Osteoblast (primary cell): ENCODE measurements at places on chromosomes 6 and 20.

DNA sequence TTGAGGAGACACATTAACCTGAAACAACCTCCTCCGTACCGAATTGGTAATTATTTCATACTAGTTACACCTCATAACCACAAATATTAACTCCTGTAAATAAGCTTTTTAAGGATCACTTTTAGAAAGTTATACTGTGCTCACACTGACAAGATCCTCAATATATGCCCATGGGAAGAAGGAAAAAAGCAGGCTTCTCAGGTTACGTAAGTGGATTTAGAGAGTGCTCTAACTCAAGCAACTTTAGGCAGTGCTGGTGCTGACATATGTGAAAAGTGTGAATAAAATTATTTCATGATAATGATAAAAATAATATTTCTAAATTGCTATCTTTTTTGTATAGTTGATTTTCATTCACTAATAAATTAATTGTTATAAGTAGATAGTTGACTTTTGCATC, 76.1 kb downstream of the PRKN start:
- no peaks in the 10 kb centered on the region for H3K27me3 ChIP-seq
- DNase-seq: no peak
- H3K36me3 ChIP-seq: no peaks in the 10 kb centered on the region
- H3K27ac ChIP-seq: no peak overlapping the region
- H3K4me3 ChIP-seq: no peak overlapping the region

DNA sequence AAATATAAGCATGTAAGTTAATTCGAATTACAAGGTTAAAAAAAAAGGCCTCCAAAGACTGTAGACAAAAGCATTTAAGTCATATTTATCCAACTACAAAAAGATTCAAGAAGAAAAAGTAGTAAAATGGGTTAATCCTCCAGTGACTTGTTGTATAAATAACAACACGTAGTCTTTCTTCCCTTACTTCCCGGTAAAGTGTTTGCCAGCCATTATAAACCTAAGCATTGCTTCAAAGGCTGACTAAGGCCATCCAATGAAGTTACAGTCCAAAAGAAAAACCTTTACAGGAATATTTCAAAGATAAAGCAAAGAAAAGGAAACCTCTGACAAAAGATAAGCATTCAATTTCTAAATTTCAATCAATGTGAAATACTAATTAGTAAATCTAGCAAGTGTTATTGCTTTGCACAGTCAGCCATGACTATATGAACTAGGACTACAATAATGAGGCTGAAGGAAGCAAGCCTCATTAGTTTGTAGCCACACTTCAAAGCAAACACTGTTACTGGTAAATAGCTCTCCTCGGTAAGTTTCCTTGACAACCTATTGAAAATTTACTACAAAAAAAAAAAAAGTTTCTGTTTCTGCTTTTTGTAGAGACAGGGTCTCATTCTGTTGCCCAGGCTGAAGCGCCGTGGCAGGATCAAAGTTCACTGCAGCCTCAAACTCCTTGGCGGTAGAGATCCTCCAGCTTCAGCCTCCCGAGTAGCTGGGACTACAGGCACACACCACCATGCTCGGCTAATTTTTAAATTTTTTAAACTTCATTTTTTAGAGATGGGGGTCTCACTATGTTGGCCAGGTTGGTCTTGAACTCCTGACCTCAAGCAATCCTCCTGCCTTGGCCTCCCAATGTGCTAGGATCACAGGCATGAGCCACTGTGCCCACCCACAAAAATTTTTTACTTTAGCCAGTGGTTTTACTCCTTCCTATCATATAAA, 46.0 kb downstream of the NUDT3 start:
- no peak overlapping the region for H3K27ac ChIP-seq
- H3K27me3 ChIP-seq: no peaks in the 10 kb centered on the region
- DNase-seq: no peak

DNA sequence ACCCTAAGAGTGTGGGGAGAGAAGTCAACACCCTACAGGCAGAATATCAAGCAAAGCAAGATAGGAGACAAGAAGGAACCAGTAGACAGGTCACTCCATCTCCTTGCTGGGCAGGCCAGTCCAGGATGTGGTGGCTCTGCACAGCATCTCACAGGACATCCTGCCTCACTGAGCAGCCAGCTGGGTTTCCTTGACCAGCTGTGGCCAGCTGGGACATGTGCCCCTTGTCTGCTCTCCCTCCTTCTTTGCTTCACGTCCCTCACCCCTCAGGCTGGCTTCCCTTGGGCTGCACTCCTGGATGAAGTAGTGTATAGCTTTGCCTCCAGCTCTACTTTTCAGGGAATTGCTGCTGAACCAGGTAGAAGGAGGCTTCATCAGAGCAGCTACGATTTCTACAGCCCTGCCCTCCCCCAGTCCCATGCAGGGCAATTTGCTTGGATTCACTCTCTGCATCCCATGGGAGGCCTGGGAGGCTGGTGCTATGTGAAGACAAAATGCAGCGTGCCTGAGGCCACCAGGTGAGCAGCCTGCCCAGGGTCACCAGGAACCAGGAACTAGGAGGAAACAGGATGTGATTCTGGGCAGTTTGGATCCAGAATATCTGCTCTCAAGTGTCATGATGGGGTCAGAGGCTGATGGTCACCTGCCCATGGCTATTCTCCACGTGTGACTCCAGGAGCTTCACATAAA, 110.0 kb upstream of the PMEPA1 start:
- peaks cover 12% of the 10 kb centered on the region for H3K27me3 ChIP-seq
- no peak for DNase-seq
- H3K27ac ChIP-seq: no peak overlapping the region
- H3K36me3 ChIP-seq: no peaks in the 10 kb centered on the region
- no peak overlapping the region for H3K4me3 ChIP-seq

- H3K4me3 ChIP-seq: no peak overlapping the region
- H3K36me3 ChIP-seq: no peaks in the 10 kb centered on the region
- H3K4me1 ChIP-seq: no peaks in the 10 kb centered on the region
- no peaks in the 10 kb centered on the region for H3K27me3 ChIP-seq
These were observed 102.9 kb upstream of the BMP2 start for GRCh38 chr20:6664574-6664973.

GRCh38 chr6:115001731-115002350, 659.0 kb upstream of the HS3ST5 start:
- H3K27me3 ChIP-seq: no peaks in the 10 kb centered on the region
- no peaks in the 10 kb centered on the region for H3K4me1 ChIP-seq
- no peak overlapping the region for H3K27ac ChIP-seq
- H3K4me3 ChIP-seq: no peak overlapping the region
- DNase-seq: no peak

- H3K4me3 ChIP-seq: no peak overlapping the region
- H3K36me3 ChIP-seq: no peaks in the 10 kb centered on the region
- peaks cover 11% of the 10 kb centered on the region for H3K4me1 ChIP-seq
- no peak overlapping the region for H3K27ac ChIP-seq
These were observed 28.0 kb upstream of the NEDD9 start for GRCh38 chr6:11260249-11261038.

DNA sequence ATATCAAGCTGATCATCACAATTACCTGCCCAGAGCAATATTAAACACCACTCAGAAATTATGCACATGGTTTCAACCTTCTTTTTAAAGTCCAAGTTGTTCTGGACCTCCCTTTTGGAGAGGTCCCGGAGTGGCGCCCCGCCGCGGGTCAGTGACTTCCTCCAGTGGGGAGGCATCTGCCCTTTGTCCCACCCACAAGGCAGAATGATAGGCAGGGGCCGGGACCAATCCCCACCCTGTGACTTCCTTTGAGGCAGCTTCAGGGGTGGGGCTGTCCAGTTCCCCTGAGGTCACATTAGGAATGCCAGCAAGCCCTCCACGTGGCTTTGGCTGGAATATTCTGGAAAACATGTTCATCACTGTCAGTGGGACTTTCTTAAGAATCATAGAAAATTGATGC, 207.0 kb downstream of the ANKRD60 start:
- H3K4me3 ChIP-seq: no peak overlapping the region
- DNase-seq: no peak
- H3K27ac ChIP-seq: no peak overlapping the region
- H3K27me3 ChIP-seq: no peaks in the 10 kb centered on the region
- peaks cover 23% of the 10 kb centered on the region for H3K4me1 ChIP-seq

- H3K4me3 ChIP-seq: no peak overlapping the region
- no peaks in the 10 kb centered on the region for H3K4me1 ChIP-seq
- H3K36me3 ChIP-seq: no peaks in the 10 kb centered on the region
- no peak overlapping the region for H3K27ac ChIP-seq
These were observed 26.8 kb upstream of the GATA5 start for GRCh38 chr20:62502496-62503095.

DNA sequence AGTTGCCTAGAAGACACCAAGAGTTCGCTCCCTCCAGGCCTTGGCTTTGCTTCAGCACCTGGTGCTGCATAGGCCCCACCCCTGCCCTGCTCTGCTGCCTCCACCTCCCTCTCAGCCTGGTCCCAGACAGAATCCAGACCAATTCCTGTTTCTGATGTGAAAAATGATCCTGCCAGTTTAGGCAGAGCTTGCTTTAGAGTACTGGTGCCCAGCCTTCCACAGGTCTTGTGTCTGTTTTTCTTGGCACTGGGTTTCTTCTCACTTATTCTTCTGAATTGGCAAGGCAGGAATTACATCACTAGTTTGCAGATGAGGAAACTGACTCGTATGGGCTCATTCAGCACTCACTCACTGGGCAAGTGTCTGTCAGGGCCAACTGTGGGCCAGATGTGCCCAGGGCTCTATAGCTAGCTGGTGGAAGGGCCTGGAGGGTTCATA, 53.0 kb downstream of the HLA-A start:
- H3K27me3 ChIP-seq: peaks cover 7% of the 10 kb centered on the region
- DNase-seq: peak; percentile 57
- H3K27ac ChIP-seq: no peak overlapping the region
- no peaks in the 10 kb centered on the region for H3K4me1 ChIP-seq
- H3K4me3 ChIP-seq: no peak overlapping the region

DNA sequence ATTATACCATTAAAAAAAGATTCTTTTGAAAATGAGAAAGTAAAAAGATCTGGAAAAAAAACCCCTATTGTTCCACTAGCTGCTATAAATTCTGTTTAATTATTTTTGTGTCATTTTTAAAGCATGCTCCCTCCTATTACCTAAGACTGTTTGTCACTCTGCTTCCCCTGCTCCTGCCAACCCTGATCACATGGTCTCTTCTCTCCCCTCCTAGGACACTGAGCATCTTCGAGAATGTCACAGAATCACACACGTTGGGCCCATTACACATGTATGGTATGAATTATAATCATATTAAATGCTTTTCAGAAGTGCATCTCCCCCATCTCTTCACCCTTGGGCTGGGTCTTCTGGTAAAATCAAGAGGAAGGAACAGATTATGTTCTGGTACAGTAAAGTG, 6.2 kb downstream of the SNAP91 start:
- H3K36me3 ChIP-seq: no peaks in the 10 kb centered on the region
- no peak overlapping the region for H3K27ac ChIP-seq
- peaks cover 21% of the 10 kb centered on the region for H3K27me3 ChIP-seq
- no peak overlapping the region for H3K4me3 ChIP-seq

- DNase-seq: no peak
- H3K4me1 ChIP-seq: no peaks in the 10 kb centered on the region
- no peak overlapping the region for H3K27ac ChIP-seq
- H3K4me3 ChIP-seq: no peak overlapping the region
- H3K36me3 ChIP-seq: peaks cover 2% of the 10 kb centered on the region
These were observed 86.9 kb downstream of the CD109 start for GRCh38 chr6:73782911-73783310.

- H3K27me3 ChIP-seq: no peaks in the 10 kb centered on the region
- peak; percentile 97 for DNase-seq
- H3K4me1 ChIP-seq: peaks cover 8% of the 10 kb centered on the region
- peak within 1 kb of the TSS; percentile 33 for H3K27ac ChIP-seq
- H3K36me3 ChIP-seq: peaks cover 27% of the 10 kb centered on the region
- peak within 1 kb of the TSS; percentile 91 for H3K4me3 ChIP-seq
These were observed at the start of gene HEBP2 for GRCh38 chr6:138403801-138404665. Gene HEBP2, plus strand, starts transcription at chr6:138404223. Its CDS starts 273 bp downstream, at chr6:138404496.

GRCh38 chr6:144181639-144182038, 31.3 kb downstream of the STX11 start:
- H3K36me3 ChIP-seq: no peaks in the 10 kb centered on the region
- H3K27ac ChIP-seq: no peak overlapping the region
- DNase-seq: no peak
- no peaks in the 10 kb centered on the region for H3K4me1 ChIP-seq
- no peak overlapping the region for H3K4me3 ChIP-seq

- peaks cover 39% of the 10 kb centered on the region for H3K36me3 ChIP-seq
- no peaks in the 10 kb centered on the region for H3K27me3 ChIP-seq
- H3K4me1 ChIP-seq: peaks cover 31% of the 10 kb centered on the region
- no peak for DNase-seq
- H3K27ac ChIP-seq: no peak overlapping the region
- peak overlapping the region; percentile 50 for H3K4me3 ChIP-seq
These were observed 9.3 kb downstream of the AURKA start for GRCh38 chr20:56382696-56383095.

- DNase-seq: no peak
- no peak overlapping the region for H3K4me3 ChIP-seq
- peaks cover 29% of the 10 kb centered on the region for H3K4me1 ChIP-seq
- H3K27ac ChIP-seq: no peak overlapping the region
These were observed 27.0 kb upstream of the AGPAT4 start for GRCh38 chr6:161300823-161301222.

DNA sequence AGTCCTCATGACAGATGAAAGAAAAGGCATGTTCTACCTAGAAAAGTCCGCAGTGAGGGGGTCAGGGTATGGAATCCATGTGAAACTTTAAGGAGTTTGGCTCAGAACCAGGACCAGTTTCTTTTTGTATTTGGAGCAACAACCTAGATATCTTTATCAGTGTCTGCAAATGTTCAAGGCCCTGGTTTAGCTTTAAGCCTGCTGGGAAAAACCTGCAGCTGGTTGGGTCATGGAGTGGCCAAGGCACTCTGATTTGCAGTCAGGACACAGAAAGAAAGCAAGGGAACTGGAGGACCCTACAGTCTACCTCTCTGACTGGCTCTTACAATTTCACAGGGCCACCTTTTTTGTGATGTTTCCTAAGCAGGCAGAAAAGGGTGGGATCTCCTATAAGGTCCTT, 33.7 kb downstream of the GSTA2 start:
- H3K36me3 ChIP-seq: no peaks in the 10 kb centered on the region
- no peak for DNase-seq
- H3K4me1 ChIP-seq: peaks cover 15% of the 10 kb centered on the region
- peaks cover 13% of the 10 kb centered on the region for H3K27me3 ChIP-seq
- no peak overlapping the region for H3K27ac ChIP-seq

- H3K27me3 ChIP-seq: no peaks in the 10 kb centered on the region
- H3K27ac ChIP-seq: no peak overlapping the region
- no peak overlapping the region for H3K4me3 ChIP-seq
- no peak for DNase-seq
- H3K4me1 ChIP-seq: peaks cover 48% of the 10 kb centered on the region
These were observed 39.0 kb downstream of the DSE start for GRCh38 chr6:116409756-116410155.

GRCh38 chr20:34709044-34709830, 5.1 kb downstream of the TP53INP2 start:
- H3K4me1 ChIP-seq: peaks cover 37% of the 10 kb centered on the region
- no peaks in the 10 kb centered on the region for H3K27me3 ChIP-seq
- H3K4me3 ChIP-seq: peak overlapping the region; percentile 80
